Activated naive CD4-positive, alpha-beta T cell treated with Interleukin-2 at 50 U/mL for 16 hours (primary cell): ENCODE measurements at places on chromosomes 7 and 10.

DNA sequence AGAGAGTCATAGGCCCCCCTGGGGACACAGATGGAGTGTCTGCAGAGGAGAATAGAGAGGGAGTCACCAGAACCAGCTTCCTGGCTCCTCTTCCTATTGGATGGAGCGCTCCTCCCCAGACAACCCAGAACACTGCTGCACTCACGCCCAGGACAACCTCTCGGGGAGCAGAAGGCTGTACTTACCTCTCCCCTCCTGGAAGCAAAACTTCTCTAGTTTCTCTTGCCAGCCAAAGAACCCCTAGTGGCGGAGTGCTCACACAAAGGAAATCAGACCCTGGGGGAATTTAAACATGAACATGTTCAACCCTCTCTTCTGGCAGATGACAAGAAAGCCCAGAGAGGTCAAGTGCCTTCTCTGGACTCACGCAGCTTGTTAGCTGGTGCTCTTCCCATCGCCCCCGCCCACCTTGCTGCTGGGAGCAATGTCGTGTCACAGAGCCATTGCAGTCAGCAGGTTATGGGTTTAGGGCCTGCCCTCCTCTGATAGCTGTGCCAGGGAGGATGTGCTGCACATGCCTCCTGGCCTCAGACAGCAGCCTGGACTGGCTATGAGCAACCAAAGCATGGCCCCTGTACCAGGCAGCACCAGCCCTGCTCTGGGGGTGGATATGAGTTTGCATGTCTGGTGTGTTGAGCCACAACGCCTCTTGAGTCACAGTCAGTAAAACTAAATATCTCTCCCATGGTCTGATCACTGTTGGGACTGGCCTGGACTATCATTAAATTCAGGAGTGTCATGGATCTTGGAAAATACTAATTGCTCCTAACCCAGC, 84.4 kb downstream of the SLIT1 start:
- no peak for DNase-seq

DNA sequence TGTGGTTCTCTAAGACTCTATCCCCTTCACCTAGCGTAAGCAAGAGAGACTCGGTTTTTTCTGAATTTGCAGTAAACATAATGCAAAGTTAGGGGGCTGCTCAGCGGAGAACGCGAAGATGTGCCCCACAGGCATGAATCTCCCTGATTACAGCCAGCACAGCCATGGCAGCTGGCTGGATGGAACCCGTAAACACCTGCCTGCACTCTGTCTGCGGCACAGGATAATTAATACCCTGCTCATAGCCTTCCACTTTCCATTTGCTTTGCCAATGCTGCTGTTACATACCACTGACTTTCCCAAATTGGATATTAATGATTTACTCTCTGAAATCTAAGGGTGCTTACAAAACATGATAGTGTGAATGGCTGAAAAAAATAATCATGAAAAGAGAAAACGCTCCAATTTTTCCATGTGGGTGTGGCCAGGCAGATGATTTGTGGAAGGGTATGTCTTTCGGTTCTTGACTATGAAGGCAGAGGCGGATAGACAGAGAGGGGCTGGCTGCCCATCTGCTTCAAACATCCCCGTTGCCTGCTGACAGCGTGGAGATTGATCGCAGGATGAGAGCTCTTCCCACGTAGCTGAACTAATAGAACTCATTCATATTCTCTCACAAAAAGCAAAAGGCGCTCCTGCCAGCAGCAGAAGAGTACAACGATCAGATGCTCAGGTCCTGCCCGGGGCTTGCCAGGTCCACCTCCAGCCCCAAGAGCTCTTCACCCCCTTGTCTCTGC, 193.2 kb upstream of the GHITM start:
- no peak for DNase-seq

- no peak for DNase-seq
Measured at GRCh38 chr7:139403601-139404000, 43.9 kb downstream of the LUC7L2 start.

DNA sequence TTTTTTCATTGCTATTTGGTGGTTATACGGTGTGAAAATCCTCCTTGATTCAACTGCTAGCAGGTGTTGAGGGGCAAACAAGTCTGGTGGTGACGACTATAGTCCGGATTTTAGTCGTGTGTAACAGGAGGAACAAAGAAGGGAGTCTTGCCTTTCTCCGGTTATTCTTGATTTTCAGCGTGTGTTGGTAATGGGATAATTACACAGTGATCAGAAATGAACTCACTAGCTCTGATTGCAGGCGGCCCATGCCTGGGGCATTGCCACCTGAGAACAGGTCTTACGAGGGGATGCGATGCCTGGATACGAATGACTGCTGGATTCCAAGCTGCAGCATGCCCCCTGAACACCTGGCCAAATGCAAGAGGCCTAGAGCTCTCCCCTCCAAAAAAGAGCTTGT, 72.8 kb downstream of the CAMK1D start:
- DNase-seq: no peak

DNA sequence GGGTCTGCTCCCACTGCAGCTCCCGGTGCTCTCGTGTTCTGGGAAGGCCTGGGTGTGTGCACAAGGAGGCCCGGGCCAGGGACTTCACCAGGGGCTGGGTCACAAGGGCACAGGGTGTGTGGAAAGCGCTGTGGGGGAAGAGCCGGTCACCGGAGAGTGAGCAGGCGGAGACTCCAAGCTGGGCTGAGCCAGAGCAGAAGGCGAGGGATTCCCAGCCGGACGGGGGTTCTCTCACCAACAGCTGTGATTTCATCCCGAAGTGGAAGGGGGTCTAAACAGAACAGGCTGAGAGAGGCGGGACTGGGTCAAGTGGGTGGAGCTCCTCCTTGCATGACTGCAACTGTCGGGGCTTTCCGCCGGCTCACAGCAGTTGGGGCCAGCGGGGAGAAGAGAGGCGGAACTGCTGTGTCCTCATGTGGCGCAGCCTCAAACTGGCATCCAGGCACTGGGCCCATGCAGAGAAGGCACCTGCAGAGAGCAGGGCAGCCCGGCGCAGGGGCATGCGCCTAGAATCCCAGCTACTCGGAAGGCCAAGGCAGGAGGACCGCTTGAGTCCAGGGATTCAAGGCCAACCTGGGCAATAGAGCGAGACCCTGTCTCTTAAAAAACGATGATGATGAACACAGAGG, 7.6 kb upstream of the ORAI2 start:
- peak; percentile 86 for DNase-seq

DNA sequence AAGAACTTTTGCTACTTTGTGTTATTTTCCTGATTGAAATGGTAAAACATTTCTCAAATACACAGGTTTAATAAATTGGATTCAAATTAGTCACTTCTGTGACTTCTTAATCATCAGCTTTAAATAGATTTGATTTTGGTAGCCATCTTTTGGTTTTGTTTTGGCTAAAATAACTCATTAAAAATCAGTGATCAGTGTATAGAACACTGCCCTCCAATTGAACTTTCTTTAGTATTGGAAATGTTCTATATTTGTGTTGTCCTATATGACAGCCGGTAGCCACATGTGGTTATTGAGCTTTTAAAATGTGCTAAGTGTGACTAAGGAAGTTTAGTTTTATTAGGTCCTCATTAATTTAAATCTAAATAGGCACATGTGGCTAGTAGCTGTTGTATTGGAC, 50.4 kb downstream of the GLCCI1 start:
- DNase-seq: no peak

DNA sequence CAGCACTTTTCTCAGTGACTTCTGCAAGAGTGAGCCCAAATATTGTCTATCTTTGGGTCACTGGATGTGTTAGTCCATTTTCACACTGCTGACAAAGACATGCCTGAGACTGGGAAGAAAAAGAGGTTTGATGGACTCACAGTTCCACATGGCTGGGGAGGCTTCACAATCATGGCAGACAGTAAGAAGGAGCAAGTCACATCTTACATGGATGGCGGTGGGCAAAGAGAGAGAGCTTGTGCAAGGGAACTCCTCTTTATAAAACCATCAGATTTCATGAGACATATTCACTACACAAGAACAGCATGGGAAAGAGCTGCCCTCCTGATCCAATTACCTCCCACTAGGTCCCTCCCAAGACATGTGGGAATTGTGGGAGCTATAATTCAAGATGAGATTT, 6.1 kb upstream of the HSPA12A start:
- no peak for DNase-seq

- no peak for DNase-seq
Measured at GRCh38 chr10:125216309-125216708, 55.9 kb upstream of the CTBP2 start.

DNA sequence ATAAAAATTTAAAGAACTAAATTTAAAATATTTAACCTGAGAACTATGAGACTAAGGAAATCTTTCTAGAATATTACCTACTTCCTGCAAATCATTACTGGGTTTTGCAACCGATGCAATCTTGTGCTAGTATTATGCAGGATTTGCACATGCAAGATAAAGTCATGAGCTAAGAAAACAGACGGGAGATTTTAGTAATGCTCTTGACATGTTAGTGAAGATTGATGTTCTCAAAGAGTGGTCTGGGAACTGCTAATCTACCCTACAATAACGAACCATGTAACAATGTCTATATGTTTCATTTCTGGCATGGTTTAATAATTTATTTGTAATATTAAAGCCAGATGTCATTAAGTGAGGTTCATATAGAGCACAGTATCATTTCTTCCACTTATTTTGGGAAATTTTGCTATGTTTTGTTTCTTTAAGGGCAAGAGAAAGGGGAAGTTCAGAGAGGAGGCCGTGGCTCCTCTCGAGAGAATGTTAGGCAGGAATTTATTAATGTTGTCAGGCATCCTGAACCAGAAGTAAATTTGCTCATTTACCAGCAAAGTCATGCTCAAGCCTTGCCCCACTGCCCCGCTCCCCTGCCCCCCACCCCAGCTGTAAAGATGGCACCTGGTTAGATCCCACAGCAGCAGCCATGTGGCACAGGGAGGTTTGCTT, 22.8 kb downstream of the LRRC17 start:
- no peak for DNase-seq

DNA sequence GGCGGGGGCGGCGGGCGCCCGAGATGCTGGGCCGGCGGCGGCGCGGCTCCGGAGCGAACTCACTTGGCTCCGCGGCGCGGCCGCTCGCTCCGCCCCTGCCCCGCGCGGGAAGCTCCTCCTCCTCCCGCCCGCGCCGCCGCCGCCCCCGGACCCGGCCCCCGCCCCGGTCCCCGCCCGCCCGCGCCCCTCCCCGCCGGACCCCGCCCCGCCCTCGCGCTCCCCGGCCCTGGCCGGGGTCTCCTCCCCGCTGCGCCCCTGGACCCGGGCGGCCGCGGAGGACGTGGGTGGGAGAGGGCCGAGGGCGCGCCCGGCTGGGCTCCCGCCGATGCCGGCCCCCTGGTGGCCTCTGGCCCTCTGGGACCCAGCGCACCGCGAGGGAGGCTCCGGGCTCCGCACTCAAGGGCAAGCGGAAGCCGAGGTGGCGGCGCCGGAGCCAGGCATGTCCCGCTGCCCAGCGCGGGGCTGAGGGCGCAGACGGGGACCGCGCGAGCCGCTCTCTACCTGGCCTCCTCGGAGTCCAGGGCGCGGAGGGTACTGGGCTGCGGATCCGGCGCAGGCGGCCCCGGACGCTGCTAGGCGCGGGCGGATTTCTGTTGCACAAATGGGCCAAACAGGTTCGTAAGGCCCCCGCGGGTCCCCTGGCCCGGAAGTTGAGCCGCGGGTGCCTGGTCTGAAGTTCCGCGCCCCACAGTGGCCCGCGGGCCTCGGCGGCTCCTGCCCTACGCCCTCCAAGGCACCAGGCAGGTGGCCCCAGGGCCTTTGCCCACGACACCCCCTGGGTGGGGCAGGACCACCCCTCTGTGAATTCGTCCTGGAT, at the start of gene TCERG1L:
TSS of gene TCERG1L (minus strand) at position 61 of the 817 bp plus-strand sequence. CDS start 86 bp downstream, outside the sequence.
- DNase-seq: no peak

DNA sequence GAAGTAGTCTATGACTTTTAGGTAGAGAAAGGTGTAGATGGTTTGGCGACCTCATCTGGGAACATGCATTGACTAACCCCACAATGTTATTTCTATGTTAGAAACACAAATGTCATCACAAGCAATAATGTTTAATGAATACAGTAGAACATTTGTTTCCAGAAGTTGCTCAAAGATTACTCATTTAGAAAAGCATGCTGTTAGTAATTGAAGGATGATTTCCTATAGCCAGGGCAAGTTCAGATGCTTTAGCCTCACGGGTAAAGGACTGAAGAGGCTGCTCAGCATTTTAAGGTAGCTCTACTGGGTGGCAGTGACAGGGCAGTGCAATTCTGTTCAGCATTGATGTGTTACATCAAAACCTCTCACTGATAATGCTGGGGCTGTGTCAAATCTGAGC, 199.3 kb upstream of the FZD1 start:
- no peak for DNase-seq

- no peak for DNase-seq
Measured at GRCh38 chr7:91019686-91020385, 244.4 kb upstream of the FZD1 start.

- DNase-seq: no peak
Measured at GRCh38 chr10:45375716-45376231, 1.8 kb downstream of the ALOX5 start.

GRCh38 chr7:49775065-49775948, 1.9 kb downstream of the VWC2 start:
- no peak for DNase-seq

GRCh38 chr7:158139499-158139898, 448.1 kb downstream of the PTPRN2 start:
- DNase-seq: no peak

DNA sequence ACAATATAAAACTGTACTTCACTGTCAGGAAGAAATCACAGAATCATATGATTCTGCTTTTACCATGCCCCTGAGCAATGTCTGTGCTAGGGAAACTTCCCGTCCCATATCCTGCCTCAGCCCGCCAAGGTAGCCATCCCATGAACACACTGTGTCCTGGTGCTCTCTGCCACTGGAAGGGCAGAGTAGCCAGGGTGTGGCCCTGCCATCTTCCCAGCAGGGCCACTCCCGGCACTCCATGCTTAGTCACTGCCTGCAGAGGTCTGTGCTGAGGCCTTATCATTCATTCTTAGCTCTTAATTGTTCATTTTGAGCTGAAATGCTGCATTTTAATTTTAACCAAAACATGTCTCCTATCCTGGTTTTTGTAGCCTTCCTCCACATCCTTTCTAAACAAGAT, 31.8 kb downstream of the AP3M1 start:
- DNase-seq: no peak

DNA sequence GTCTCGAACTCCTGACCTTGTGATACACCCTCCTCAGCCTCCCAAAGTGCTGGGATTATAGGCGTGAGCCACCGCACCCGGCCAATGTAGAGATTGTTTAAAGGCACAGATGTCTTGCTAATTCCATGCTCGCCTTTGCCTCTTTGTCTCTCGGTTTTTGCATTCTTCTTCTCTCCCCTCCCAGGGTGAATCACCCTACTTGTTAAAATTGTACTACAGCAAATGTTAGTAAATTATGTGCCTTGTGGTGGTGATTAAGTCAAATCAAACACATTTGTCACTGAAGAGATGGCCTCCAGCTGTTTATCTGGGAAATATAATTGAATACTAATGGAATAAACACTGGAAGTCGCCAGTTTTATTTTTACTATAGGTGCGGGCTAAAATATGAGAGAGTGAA, 384.4 kb upstream of the AUTS2 start:
- DNase-seq: no peak

- no peak for DNase-seq
Measured at GRCh38 chr10:31536302-31536701, 217.3 kb downstream of the ZEB1 start.

- DNase-seq: no peak
Measured at GRCh38 chr10:15658069-15658702, 61.5 kb downstream of the ITGA8 start.
